ENCODE measurements at places on chromosomes 4 and X.

DNA sequence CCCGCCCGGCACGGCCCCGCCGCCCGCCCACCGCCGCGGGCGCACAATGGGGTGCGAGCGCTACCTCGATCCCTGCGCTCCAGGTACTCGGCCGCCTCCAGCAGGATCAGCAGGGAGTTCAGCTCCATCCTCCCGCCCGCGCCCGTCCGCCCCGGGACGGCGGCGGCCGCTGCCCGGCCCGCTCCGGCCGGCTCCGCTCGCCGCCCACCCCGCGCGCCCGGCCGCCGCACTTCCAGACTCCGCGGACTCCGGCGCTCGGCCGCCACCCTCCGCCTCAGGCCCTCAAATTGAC is at the start of gene MXD4:
Gene MXD4, minus strand, starts transcription at position 257 of the 292 bp plus-strand sequence. Its CDS starts 129 bp downstream, at position 128.
- peak within 1 kb of the TSS; percentile 87 for H3K4me3 ChIP-seq
- H3K27ac ChIP-seq: peak within 1 kb of the TSS; percentile 94
- H3K36me3 ChIP-seq: no peaks in the 10 kb centered on the region
- peaks cover 47% of the 10 kb centered on the region for H3K4me1 ChIP-seq
- H3K27me3 ChIP-seq: no peaks in the 10 kb centered on the region

GRCh38 chrX:18146954-18147353 is 73.7 kb downstream of the BEND2 start:
- DNase-seq: no peak
- H3K27ac ChIP-seq: no peak overlapping the region
- no peak overlapping the region for H3K4me3 ChIP-seq
- H3K4me1 ChIP-seq: no peaks in the 10 kb centered on the region
- H3K36me3 ChIP-seq: no peaks in the 10 kb centered on the region
- no peaks in the 10 kb centered on the region for H3K27me3 ChIP-seq

- no peak for DNase-seq
- no peaks in the 10 kb centered on the region for H3K27me3 ChIP-seq
- H3K36me3 ChIP-seq: no peaks in the 10 kb centered on the region
- no peak overlapping the region for H3K27ac ChIP-seq
Measured at GRCh38 chrX:44937606-44938005, 64.6 kb downstream of the KDM6A start.

DNA sequence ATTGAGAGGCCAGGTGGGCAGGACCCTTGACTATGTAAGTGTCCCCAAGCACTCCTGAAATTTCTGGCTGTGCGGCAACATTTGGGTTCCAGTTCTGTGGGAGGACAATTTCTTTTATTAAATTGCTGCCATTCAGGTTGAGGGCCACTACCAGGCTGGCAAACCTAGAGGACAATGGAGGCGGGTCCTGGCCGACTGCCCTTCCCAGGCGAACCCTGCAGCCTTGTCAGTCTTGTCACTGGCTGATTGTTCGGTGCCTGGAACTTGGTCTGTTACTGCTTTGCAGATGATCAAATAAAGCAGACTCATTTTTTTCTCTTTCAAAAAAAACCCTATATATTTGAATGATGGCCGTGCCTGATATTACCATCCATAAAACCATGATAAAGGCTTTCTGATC is 6.6 kb upstream of the TMEM128 start:
- H3K4me1 ChIP-seq: no peaks in the 10 kb centered on the region
- DNase-seq: no peak
- H3K27ac ChIP-seq: no peak overlapping the region
- H3K27me3 ChIP-seq: no peaks in the 10 kb centered on the region
- no peak overlapping the region for H3K4me3 ChIP-seq

- no peak for DNase-seq
- no peak overlapping the region for H3K27ac ChIP-seq
- H3K4me1 ChIP-seq: no peaks in the 10 kb centered on the region
- H3K36me3 ChIP-seq: peaks cover under 1% of the 10 kb centered on the region
- no peaks in the 10 kb centered on the region for H3K27me3 ChIP-seq
Measured at GRCh38 chr4:25424539-25425228, 47.6 kb downstream of the ANAPC4 start.

- no peaks in the 10 kb centered on the region for H3K36me3 ChIP-seq
- H3K4me3 ChIP-seq: no peak overlapping the region
- DNase-seq: no peak
- no peaks in the 10 kb centered on the region for H3K4me1 ChIP-seq
- H3K27ac ChIP-seq: no peak overlapping the region
Measured at GRCh38 chr4:127239902-127240763, 392.6 kb upstream of the INTU start.

DNA sequence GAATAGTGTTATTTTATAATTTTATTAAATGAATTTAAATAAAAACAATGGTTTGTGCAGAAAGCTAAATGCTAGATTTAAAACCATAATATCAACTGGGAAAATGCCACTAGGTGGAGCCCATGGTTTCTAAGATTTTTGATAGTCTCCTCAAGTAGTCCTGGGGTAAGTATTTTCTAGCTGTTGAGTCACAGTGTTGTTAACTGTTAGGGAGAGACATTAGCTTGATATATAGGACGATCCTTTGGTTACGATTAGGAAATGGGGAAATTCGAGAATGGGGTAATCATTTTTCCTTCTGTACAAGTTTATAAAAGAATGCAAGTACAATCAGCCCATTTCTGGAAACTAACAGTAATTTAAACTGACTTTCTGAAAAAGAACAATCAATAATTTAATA is 378.4 kb downstream of the ANKRD50 start:
- no peak overlapping the region for H3K4me3 ChIP-seq
- no peaks in the 10 kb centered on the region for H3K27me3 ChIP-seq
- H3K27ac ChIP-seq: no peak overlapping the region
- DNase-seq: peak; percentile 4

GRCh38 chrX:636981-637659 is 6.5 kb downstream of the SHOX start:
- no peak overlapping the region for H3K27ac ChIP-seq
- H3K4me3 ChIP-seq: no peak overlapping the region
- no peak for DNase-seq
- peaks cover 24% of the 10 kb centered on the region for H3K27me3 ChIP-seq
- H3K4me1 ChIP-seq: no peaks in the 10 kb centered on the region

GRCh38 chr4:143225167-143225566 is 40.5 kb downstream of the USP38 start:
- H3K4me1 ChIP-seq: no peaks in the 10 kb centered on the region
- H3K4me3 ChIP-seq: no peak overlapping the region
- no peaks in the 10 kb centered on the region for H3K27me3 ChIP-seq
- H3K36me3 ChIP-seq: peaks cover 5% of the 10 kb centered on the region
- no peak overlapping the region for H3K27ac ChIP-seq

- no peaks in the 10 kb centered on the region for H3K27me3 ChIP-seq
- H3K36me3 ChIP-seq: no peaks in the 10 kb centered on the region
- no peaks in the 10 kb centered on the region for H3K4me1 ChIP-seq
- peak; percentile 27 for DNase-seq
Measured at GRCh38 chrX:85084770-85085393, 81.2 kb downstream of the APOOL start.

- H3K36me3 ChIP-seq: no peaks in the 10 kb centered on the region
- H3K27me3 ChIP-seq: no peaks in the 10 kb centered on the region
- H3K27ac ChIP-seq: no peak overlapping the region
- no peak overlapping the region for H3K4me3 ChIP-seq
- DNase-seq: no peak
Measured at GRCh38 chr4:151573474-151573873, 164.5 kb downstream of the FHIP1A start.

DNA sequence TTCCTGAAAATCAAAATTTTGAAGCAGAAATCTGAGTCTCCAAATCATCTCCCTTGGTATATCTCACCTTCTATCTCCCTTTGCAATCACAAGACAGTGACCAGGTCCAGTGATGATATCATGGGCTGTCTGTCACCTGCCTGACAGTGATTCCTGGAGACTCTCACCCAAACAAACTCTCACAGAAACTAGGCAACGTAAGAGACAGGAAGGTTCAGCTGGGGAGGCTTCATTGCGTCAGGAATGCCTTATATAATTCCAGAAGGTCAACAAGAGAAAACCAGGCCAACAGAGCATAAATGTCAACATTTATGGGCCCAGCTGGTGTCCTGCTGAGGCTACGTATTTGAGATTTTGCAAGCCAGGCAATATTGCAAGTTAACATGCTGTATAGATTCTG is 412.7 kb downstream of the KCNIP4 start:
- H3K4me1 ChIP-seq: no peaks in the 10 kb centered on the region
- DNase-seq: no peak

Data from B cell (primary cell).